NCI-H446 (cell line): ENCODE measurements at places on chromosomes 13 and 19.

DNA sequence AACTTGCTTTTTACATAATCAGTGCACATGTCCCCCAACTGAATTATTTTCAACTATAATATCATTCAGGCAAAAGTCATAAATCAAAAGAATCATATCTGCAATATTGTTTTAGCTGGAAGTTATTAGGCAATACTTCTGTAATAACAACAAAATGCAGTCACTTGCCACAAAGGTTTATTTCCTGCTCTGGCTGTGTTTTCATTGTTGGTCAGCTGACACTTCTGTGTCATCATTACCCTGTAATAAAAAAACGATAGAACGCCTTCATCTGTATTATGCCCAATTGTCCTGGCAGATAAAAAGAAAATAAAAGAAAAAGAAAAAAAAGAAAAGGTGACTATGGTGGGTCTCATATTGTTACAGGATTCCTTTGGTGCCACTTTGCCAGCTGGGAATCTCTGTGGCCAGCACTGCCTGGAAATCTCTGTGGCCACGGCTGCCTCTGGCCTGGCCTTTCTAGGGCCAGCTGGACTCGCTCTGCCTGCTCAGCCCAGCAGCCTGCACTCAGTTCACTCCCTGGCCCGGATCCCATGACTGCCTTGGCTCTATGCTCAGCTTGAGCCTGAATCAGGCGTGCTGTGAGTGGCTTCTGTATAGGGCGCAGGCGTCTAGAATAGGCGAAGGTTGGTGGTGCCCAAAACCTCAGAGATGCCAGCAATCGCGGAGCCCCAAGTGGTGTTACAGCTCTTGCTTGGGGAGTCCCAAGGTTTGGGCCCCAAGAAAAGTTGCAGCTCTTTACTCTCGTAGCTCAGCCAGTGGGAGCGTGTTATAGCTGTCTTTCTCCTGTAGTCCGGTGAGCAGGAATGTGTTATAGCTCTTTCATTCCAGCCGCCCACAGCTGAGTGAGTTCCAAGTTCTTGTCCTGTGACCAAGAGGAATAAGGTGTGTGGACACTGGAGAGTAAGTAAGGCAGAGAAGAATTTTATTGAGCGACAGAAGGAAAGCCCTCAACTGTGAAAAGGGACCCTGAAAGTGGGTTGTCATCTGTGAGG is 1227.1 kb downstream of the SLITRK1 start:
- DNase-seq = peak; percentile 32

DNA sequence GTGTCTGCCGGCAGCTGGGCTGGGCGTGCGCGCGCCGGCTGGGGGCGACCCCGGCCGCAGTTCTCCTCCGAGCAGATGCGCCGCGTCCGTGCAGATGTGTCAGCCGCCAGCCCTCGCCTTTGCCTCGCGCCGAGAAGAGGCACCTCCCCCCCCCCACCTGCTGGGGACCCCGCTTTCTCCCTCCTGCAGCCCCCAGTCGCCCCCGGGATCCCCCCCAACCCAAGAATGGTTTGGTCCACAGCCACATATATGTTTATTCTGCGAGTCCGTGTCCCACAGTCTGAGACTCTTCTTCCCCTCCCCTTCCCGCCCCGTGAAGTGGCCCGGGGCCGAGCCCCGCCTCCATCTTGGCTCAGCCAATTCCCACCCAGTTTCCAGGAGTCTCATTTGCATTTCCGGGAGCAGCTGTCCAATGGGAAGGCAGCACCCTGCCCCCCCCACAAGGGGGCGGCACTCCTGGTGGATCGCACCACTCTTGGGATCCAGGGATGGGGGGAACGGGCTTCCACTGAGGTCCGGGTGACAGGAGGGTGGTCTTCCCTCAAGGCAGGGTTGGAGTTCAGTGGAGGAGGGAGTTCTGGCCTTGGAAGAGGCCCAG is 8.6 kb downstream of the ISOC2 start:
- peak; percentile 90 for DNase-seq

- no peak for DNase-seq
Observed at GRCh38 chr13:50766695-50767094, 76.8 kb downstream of the DLEU7 start.

DNA sequence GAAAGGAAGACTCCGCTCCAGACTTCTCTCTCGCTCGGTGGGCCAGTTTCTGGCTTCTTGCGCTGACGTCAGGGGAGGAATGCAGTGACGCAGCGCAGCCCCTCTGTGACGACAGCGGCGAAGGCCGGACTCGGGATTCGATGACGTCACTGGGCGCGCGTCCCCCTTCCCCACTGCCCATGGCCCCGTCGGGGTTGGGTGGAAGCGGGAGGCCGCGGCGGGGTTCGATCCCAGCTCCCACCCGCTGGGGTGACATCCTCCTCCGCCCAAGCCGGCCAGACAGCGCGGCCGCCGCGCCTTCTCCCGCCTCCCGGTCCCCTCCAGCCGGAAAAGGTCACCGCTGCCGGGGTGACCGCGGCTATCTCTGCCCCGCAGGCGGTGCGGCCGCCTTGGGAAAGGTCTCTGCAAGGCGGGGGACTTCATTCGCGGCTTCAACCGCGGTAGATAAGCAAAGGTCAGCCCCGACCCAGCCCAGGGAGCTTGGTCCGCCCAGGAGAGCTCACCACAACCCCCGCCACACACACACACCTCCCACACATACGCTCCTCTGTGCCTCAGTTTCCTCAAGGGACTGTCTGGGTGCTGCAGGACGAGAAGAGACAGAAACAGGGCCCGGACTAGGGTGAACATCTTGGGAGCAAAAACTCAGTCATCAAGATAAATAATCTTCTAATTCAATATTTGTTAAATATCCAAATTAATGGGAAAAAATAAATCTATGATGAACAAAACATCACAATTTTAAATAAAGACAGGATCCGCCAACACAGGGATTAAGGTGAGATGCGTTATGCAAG is 844 bp upstream of the RFX1 start:
- peak; percentile 98 for DNase-seq

GRCh38 chr19:41351339-41352245 is 2.1 kb downstream of the TGFB1 start:
- DNase-seq = no peak
